ENCODE measurements at places on chromosomes 6 and 20.

GRCh38 chr6:24755279-24755678 lies 19.5 kb upstream of the GMNN start:
- no peak for DNase-seq

- no peak for DNase-seq
These were observed 230.7 kb downstream of the TFAP2C start for GRCh38 chr20:56859801-56860261.

DNA sequence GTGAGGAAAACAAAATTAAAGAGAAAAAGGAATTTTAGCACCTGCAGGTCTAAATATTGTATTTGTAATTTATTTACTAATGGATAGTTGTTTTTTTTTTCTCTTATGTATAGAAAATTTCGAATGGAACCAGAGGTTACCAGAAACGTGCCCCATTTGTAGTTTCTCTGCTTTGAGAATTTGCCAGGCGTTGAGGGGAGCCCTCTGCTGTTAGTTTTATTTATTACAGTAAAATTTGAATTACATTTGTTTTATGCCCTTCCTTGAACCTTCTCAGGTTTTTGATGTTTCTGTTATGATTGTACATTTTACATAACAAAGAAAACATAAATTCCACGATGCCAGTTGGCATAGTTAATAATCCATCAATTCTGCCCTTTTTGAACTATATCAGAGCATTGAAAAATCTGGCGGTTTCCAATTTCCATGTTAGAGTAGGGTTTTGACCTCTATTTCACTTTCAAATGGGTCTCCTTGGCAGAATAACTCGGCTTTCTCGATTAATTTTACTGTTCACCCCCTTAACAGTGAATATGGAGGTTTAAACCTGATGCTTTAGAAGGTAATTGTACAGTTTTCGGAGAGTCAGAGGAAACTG lies 35.1 kb upstream of the RFPL4B start:
- DNase-seq, result peak; percentile 23

DNA sequence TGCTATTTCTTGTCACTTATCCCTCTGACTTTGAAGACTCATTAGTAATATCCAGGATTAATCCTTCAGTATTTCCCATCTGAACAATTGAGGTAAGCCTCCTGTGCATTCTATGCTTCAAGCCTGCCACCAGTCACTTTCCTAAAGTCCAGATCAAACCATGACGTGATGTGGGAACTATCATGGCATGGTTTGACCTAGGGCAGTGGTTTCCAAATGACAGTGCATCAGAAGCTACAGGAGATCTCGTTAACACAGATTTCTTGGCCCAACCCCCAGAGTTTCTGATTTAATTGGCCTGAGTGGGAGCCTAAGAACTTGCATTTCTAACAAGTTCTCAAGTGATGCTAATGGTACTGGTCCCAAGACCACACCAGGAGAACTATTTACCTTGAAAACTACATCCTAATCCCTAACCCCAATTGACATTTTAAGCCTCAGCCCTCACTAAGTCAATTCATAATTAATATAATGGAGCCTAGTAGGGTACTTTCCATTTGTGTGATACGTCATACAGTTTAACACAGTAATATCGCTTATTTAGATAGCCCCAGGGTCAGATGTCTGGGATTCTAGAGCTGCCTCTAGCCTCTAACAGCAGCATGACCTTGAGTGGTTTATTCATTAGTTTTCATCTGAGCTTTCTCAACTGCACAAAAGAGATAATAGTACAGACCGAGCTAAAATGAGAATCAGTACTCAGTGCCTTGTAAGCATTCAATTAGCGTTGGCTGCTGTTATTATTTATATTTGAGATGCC lies 907.6 kb downstream of the TFAP2A start:
- DNase-seq, result no peak

GRCh38 chr20:50089787-50090177 lies 23.2 kb downstream of the UBE2V1 start:
- DNase-seq, result no peak

DNA sequence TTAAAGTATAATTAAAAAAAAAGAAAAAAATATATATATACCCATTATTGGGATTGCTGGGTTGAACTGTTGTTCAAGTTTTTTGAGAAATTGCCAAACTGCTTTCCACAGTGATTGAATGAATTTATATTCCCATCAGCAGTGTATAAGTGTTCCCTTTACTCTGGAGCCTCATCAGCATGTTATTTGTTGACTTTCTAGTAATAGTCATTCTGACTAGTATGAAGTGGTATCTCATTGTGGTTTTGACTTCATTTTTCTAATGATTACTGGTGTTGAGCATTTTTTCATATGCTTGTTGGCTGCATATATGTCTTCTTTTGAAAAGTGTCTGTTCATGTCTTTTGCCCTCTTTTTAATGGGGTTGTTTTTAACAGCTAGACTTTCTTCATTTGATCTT lies 1260.8 kb upstream of the GJE1 start:
- no peak for DNase-seq

DNA sequence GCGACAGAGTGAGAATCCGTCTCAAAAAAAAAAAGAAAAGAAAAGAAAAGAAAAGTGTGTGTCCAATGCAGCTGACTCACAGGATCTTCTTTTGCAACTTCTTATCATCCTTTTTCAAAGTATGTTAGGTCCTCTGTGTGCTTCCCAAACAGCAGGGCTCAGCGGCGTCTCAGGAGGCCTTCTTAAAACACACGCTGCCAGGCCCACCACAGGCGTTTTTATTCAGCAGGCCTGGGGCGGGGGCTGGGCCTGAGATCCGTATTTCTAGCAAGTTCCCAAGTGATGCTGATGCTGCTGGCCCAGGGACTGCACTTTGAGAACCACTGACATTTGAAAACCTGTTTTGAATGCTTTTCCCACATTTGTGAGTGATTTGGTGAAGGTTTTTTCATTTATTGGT lies 57.1 kb downstream of the PSMG4 start:
- no peak for DNase-seq

DNA sequence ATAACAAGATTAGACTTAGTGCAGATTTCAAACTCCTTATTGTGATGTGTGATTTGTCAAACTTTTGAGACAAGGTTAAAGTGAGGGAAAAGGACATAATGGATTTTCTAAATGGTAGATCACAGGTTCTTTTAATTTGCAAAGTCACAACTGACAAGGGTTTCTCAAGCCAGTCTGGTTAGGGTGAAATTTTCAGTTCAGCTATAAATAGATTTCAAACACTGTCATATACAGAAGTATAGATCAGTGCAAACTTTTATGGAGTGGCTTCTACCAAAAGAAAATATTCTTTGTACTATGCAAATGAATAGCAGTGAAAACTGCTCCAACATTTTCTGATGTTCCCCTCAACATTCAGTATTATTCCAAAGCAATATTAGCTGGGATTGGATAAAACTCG lies 337.1 kb upstream of the MAN1A1 start:
- DNase-seq, result no peak

- DNase-seq, result peak; percentile 87
These were observed 45.7 kb downstream of the OR2B2 start for GRCh38 chr6:27866357-27867050.

DNA sequence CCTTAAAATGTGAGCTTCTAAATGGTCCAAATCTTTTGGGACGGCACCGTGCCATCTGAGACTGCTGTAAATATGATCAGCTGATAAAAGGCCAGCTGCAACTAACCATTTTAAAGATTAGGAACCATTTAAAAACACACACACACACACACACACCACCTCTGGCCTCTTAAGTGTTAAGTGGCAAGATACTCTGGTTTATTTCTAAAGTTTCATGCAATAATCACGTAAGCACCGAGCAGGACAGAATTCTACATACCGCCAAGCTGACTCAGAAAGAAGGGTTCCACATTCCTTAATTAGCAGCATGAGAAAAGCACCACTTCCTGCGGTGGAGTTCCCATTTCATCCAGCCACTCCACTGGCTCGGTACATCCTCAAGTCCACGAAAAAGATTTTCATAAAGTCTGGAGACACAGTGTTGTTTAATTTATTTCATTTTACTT lies 17.8 kb upstream of the ZNF217 start:
- DNase-seq, result peak; percentile 87

- DNase-seq, result no peak
These were observed 83.5 kb downstream of the TNFAIP3 start for GRCh38 chr6:137950581-137950980.

DNA sequence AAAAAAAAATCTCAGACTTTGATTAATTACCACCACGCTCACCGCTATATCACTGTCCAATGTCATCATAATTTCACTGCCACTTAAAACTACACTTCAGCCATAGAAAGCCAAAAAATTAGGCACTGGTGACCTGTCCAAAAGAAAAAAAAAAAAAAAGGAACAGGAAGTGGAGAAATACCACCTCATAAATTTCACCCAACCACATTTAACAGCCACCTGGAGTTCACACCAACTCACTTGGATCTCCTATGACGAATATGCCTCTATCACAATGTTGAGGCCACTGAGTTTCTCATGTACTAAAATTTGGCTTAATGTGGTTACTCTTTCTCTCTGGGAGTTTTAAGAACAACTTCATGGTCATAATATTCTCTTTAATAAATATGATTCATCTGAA lies 237.5 kb upstream of the RSPO3 start:
- DNase-seq, result no peak

- DNase-seq, result no peak
These were observed 3.9 kb upstream of the SLPI start for GRCh38 chr20:45258259-45258658.

DNA sequence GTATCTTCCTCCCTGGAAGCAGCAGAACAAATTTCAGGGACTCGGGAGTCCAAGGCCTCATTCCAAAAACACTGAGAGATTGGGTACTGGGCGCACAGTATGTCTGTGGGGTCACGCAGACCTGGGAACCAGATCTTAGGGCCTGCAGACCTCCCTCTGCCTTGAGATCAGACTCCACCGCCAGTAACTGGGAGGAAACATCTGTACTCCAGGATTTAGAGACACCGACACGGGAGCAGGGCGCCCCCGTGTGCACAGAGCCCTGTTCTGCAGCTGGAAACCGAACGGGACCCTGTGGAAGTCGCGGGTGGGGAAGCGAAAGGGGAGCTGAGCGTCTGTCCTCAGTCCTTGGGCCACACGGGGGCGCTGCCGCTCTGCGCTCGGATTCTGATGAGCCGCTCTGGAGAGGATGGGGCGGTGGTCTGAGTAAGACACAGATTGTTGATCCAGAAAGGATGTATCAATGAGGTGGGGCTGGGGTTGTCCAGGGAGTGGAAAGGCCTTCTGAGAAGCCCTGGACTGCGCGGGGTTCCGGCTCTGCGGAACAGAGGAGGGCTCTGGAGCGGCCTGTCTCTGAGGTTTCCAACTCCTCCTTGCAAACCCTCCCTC lies 35.7 kb upstream of the HLA-E start:
- DNase-seq, result peak; percentile 91

GRCh38 chr6:73329201-73329600 lies 24.9 kb downstream of the DPPA5 start:
- DNase-seq, result no peak

DNA sequence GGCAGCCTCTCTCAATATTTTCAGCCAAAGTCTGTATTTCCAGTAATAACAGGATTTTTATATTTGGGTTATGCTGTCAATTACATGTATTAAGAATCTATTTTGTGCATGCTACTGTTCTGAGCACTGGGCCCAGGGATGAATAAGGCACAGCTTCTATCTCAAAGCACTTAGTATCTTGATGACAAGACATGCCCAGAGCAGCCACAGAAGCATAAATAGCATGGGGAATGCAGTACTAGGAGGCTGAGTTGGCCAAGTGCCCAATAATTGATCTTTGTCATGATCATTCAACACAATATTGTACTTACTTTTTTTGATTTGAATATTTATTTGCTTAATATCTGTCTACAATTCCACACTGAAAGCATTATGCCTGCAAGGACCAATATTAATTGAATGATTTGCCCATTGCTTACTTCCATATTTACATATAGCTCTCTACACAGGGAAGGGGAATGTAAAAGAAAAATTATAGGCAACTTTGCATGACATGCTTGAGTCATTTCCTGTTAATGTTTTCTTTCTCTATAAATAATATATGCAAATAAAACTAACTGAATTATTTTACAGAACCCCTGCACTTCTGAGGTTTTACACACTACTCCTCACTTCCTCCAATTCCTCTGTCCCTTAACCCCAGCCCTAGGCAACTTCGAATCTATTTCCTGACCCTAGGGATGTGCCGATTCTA lies 298.9 kb upstream of the BMP2 start:
- DNase-seq, result peak; percentile 22

GRCh38 chr6:54587277-54587676 lies 259.3 kb upstream of the FAM83B start:
- no peak for DNase-seq

GRCh38 chr6:156852147-156852857 lies 75.1 kb downstream of the ARID1B start:
- no peak for DNase-seq

GRCh38 chr6:5994234-5994998 lies 12.3 kb downstream of the NRN1 start:
- DNase-seq, result no peak

GRCh38 chr6:33082702-33083101 lies 6.9 kb downstream of the HLA-DPB1 start:
- peak; percentile 78 for DNase-seq

GRCh38 chr6:138596591-138596990 lies 97.3 kb upstream of the NHSL1 start:
- DNase-seq, result no peak
